ENCODE measurements at places on chromosomes 2 and 18. TPM values are rescaled to one million over a fixed set of nuclear protein-coding genes. Genes with fewer than 3 reads are reported as not detected.
A peak's percentile ranks its signal among the peaks of the same experiment; 100 is the strongest.

The WDR54 gene
- 41.8 TPM for total RNA-seq

The DSG1 gene
- total RNA-seq = not detected

The LBX2 gene
- 1.3 TPM for total RNA-seq

The RESP18 gene
- not detected for total RNA-seq

The RAB17 gene
- total RNA-seq = not detected

The STON1 gene
- 2.0 TPM for total RNA-seq

The LRRFIP1 gene
- 203 TPM for total RNA-seq

The ADD2 gene
- 2.3 TPM for total RNA-seq

The ASXL3 gene
- total RNA-seq = not detected

The NOSTRIN gene
- total RNA-seq = not detected

The TUBB6 gene
- 7.3 TPM for total RNA-seq

The SKA1 gene
- total RNA-seq = 38.0 TPM

The RMND5A gene
- 48.3 TPM for total RNA-seq

The SETBP1 gene
- total RNA-seq = 77.9 TPM

The ALLC gene
- not detected for total RNA-seq

The UGP2 gene
- 90.8 TPM for total RNA-seq

The ESCO1 gene
- 20.7 TPM for total RNA-seq

GRCh38 chr2:241011751-241012510, 13.5 kb downstream of the SNED1 start:
- peaks cover 11% of the 10 kb centered on the region for H3K4me1 ChIP-seq
- H3K27ac ChIP-seq = no peak overlapping the region
- DNase-seq = no peak

- no peak overlapping the region for H3K27ac ChIP-seq
- DNase-seq = no peak
- no peaks in the 10 kb centered on the region for H3K4me1 ChIP-seq
- H3K27me3 ChIP-seq = no peaks in the 10 kb centered on the region
- no peak overlapping the region for H3K4me3 ChIP-seq
- no peaks in the 10 kb centered on the region for H3K36me3 ChIP-seq
These were observed 418.6 kb upstream of the SLC39A10 start for GRCh38 chr2:195238379-195238778.

GRCh38 chr2:107132070-107132469, 246.1 kb upstream of the ST6GAL2 start:
- no peak overlapping the region for H3K4me3 ChIP-seq
- no peaks in the 10 kb centered on the region for H3K4me1 ChIP-seq
- no peaks in the 10 kb centered on the region for H3K27me3 ChIP-seq
- DNase-seq = no peak
- no peak overlapping the region for H3K27ac ChIP-seq

DNA sequence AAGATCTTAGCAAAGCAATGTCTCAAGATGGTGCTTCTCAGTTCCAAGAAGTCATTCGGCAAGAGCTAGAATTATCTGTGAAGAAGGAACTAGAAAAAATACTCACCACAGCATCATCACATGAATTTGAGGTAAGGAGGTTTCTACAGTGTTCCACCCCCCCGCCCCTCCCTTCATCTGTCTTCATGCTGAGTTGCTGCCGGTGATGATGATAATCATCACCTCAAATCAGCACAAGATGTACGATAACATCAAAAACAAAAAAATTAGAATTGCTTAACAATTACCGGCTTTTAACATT, 14.6 kb downstream of the UGP2 start:
- H3K36me3 ChIP-seq = peaks cover 1% of the 10 kb centered on the region
- H3K4me3 ChIP-seq = peak overlapping the region; percentile 64
- no peaks in the 10 kb centered on the region for H3K27me3 ChIP-seq

DNA sequence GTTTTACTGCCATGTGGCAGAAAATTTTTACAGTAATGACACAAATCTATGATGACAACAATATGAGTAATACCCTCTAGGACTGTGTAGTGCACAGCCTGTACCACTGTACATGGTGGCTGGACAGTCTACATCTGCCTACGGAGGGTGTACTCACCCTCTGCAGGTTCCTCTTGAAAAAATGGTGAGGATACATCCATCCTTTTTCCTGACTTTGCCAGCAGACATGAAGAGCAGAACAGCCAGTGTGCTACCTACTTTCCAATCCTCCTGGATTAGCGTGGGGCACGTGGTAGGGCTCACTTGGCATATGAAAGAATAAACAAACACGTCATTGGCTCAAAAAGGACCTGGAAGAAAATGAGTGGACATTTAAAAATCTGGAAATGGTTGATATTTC, 62.6 kb downstream of the TRPM8 start:
- H3K4me3 ChIP-seq = peak overlapping the region; percentile 39
- H3K27ac ChIP-seq = peak overlapping the region; percentile 32
- no peak for DNase-seq
- peaks cover 2% of the 10 kb centered on the region for H3K27me3 ChIP-seq
- H3K4me1 ChIP-seq = peaks cover 44% of the 10 kb centered on the region
- H3K36me3 ChIP-seq = no peaks in the 10 kb centered on the region

- H3K27me3 ChIP-seq = peaks cover 8% of the 10 kb centered on the region
- no peak overlapping the region for H3K27ac ChIP-seq
- H3K36me3 ChIP-seq = peaks cover 4% of the 10 kb centered on the region
- no peaks in the 10 kb centered on the region for H3K4me1 ChIP-seq
- DNase-seq = no peak
These were observed 10.3 kb downstream of the ATP8B1 start for GRCh38 chr18:57792631-57793301.

GRCh38 chr2:9135822-9136558, 70.6 kb upstream of the ASAP2 start:
- no peak overlapping the region for H3K4me3 ChIP-seq
- DNase-seq = no peak
- H3K27ac ChIP-seq = no peak overlapping the region

DNA sequence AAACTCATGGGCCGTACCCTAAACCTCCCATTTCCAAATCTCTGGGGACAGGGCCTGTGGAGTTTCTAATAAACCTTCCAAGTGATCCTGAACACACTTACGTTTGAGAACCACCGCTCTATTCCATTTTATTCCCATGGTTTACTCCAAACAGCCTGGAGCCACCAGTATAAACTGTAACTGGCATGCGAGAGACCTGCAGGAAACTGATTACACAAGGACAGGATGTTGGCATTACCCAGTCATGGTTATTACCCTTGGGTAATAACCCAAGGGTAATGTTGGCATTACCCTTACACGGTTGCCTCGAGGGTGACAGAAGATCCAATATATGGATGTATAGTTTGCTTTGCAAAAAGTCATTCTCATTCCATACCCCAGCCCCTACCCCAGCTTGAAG, 37.0 kb upstream of the YPEL5 start:
- no peak for DNase-seq
- H3K27ac ChIP-seq = no peak overlapping the region
- H3K4me3 ChIP-seq = no peak overlapping the region

DNA sequence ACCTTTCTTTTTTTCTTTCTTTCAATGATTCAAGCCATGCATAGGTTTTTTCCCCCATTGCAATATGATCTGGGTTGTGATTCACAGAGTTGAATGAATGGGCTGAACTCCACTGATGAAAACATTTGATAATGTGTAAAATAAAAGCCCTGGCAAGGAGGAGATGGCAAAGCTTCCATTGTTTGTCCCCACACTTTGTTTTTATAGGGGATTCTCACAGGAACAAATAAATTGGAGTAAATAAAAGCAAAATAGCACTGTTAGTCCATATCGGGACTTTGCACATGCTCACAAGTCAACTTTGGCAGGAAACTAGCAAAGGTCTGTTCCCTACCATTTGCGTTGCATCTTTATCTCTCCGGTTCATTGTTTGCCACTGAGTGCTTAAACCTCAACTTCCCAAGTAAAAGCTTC, 55.7 kb downstream of the MEIS1 start:
- H3K4me1 ChIP-seq = no peaks in the 10 kb centered on the region
- H3K4me3 ChIP-seq = no peak overlapping the region
- no peak overlapping the region for H3K27ac ChIP-seq
- no peak for DNase-seq
- no peaks in the 10 kb centered on the region for H3K36me3 ChIP-seq
- H3K27me3 ChIP-seq = peaks cover 2% of the 10 kb centered on the region

- no peaks in the 10 kb centered on the region for H3K27me3 ChIP-seq
- H3K4me1 ChIP-seq = no peaks in the 10 kb centered on the region
- no peak overlapping the region for H3K4me3 ChIP-seq
- H3K27ac ChIP-seq = no peak overlapping the region
- H3K36me3 ChIP-seq = no peaks in the 10 kb centered on the region
These were observed 507.9 kb downstream of the ERBB4 start for GRCh38 chr2:212030709-212031108.

DNA sequence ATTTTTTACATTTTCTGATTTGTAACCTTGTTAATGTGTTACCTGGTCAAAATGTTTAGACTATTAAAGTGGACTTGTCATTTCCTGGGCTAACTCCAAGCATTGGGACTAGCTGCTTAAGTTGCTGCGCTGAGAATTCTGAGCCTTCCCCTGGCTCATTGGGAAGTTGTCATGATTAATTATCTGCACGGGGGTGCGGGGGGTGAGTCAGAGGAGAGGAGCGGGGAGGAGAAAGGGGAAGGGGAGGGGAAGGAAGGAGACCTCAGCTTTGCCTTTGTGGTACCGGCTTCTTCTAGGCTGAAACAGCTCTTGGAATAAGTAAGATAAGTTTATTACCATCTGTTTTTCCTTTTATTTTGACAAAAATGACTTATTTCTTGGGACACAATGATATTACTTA, 52.9 kb upstream of the APCDD1 start:
- H3K36me3 ChIP-seq = no peaks in the 10 kb centered on the region
- no peaks in the 10 kb centered on the region for H3K4me1 ChIP-seq
- DNase-seq = no peak
- H3K4me3 ChIP-seq = no peak overlapping the region
- no peak overlapping the region for H3K27ac ChIP-seq
- peaks cover 16% of the 10 kb centered on the region for H3K27me3 ChIP-seq

DNA sequence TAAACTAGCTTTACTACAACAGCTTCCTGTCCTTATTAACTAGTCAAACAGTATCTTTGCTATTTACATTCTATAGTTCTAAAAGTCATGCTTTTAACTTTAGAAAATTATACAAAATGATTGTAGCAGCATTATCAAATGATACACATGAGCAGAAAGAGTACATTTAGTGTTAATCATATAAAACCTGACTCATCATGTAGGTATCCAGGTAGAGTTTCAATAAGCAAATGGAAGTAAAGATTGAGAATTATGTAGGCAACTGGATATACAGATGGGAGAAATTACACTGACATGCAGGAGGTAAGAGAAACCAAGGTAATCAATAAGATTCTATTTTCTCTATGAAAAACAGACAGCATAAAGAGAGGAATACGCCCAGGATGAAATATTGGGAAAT, 33.8 kb downstream of the TRIP12 start:
- H3K36me3 ChIP-seq = no peaks in the 10 kb centered on the region
- peaks cover 40% of the 10 kb centered on the region for H3K4me1 ChIP-seq
- no peak for DNase-seq
- H3K27me3 ChIP-seq = no peaks in the 10 kb centered on the region
- no peak overlapping the region for H3K4me3 ChIP-seq

- H3K27ac ChIP-seq = peak overlapping the region; percentile 24
- DNase-seq = no peak
- H3K36me3 ChIP-seq = no peaks in the 10 kb centered on the region
- H3K4me3 ChIP-seq = peak overlapping the region; percentile 42
- H3K4me1 ChIP-seq = peaks cover 45% of the 10 kb centered on the region
- H3K27me3 ChIP-seq = no peaks in the 10 kb centered on the region
These were observed 27.4 kb downstream of the USP34 start for GRCh38 chr2:61443342-61444041.

GRCh38 chr2:185278761-185279160, 459.8 kb upstream of the FSIP2 start:
- no peak for DNase-seq
- no peak overlapping the region for H3K4me3 ChIP-seq
- no peak overlapping the region for H3K27ac ChIP-seq
- no peaks in the 10 kb centered on the region for H3K36me3 ChIP-seq

GRCh38 chr2:85266146-85267041, 61.4 kb downstream of the TGOLN2 start:
- DNase-seq = peak; percentile 79
- no peak overlapping the region for H3K4me3 ChIP-seq
- H3K4me1 ChIP-seq = no peaks in the 10 kb centered on the region
- H3K36me3 ChIP-seq = no peaks in the 10 kb centered on the region

DNA sequence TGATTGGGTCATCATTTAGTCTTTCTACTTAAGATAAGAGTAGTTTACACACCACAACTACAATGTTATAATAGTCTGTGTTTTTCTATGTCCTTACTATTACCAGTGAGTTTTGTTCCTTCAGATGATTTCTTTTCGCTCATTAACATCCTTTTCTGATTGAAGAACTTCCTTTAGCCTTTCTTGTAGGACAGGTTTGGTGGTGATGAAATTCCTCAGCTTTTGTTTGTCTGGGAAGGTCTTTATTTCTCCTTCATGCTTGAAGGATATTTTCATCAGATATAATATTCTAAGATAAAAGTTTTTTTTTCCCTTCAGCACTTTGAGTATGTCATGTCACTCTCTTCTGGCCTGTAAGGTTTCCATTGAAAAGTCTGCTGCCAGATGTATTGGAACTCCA, 38.0 kb upstream of the SLC16A14 start:
- H3K4me3 ChIP-seq = no peak overlapping the region
- no peaks in the 10 kb centered on the region for H3K4me1 ChIP-seq
- H3K27ac ChIP-seq = no peak overlapping the region
- DNase-seq = no peak

DNA sequence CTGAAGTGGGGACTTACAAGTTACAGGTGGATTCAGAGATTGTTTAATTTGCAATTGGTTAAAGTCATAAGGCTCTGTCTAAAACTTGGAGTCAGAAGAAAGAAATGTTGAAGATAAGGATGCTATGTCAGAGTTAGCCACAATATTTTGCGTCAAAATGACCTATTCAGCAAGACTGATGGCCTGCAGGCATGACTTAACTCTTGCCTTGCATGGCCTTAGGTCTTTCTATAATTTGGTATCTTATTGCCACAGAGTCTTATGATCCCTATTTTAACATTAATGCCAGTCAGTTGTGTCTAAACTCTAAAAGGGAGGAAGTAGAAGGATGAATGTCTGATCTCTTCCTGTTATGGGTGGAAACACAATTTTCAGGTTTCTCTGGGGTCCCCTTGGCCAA, 5.2 kb upstream of the COMMD1 start:
- H3K4me1 ChIP-seq = peaks cover 3% of the 10 kb centered on the region
- H3K27ac ChIP-seq = no peak overlapping the region
- H3K36me3 ChIP-seq = no peaks in the 10 kb centered on the region
- no peak for DNase-seq

DNA sequence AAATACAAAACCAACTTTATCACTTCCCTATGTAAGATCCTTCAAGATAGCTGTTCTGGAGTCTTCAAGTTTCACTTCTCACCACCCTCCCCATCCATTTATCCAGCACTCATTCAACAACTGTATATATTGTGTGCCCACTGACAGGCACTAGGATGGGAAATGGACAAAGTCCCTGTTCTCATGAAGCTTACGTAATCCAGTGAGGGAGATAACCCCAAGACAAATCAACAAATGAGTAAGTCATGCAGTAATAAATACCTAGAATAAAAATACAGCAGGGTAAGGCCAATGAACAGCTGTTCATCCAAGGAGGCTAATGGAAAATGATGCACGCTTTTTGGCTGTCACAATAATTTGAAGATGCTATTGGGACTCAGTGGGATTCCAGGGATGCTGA, 133.8 kb downstream of the MEMO1 start:
- no peak overlapping the region for H3K4me3 ChIP-seq
- H3K27ac ChIP-seq = no peak overlapping the region
- H3K27me3 ChIP-seq = no peaks in the 10 kb centered on the region
- H3K4me1 ChIP-seq = peaks cover 4% of the 10 kb centered on the region

Measured in natural killer cell treated with Interleukin-12 subunit alpha and Interleukin-12 subunit beta and Interleukin-15 and Interleukin-18, amount 100 ng/mL, for 72 hours (primary cell).